Stimulated activated CD8-positive, alpha-beta memory T cell treated with anti-CD3 and anti-CD28 coated beads, Interleukin-4, amount 100 ng/mL, for 24 hours (primary cell): ENCODE measurements at places on chromosomes 1 and 21.

DNA sequence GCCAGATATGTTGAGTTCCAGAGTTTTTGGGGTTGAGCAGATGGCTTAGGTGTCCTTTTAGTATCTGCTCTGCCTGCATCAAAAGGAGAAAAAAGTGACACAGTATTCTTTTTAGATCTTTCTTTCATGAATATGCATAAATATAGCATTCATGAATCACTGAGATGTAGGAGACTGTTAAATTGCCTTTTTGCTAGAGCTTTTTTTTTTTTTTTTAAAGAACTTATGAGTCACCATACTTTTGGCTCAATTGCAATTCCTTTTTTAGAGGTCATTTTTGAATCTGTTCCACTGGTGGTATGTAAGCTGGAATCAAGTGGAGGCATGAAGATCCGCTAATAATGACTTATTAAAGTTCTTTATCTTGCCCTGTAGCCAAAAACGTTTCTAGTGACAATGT, 480.9 kb upstream of the ZRANB2 start:
- no peak for DNase-seq

DNA sequence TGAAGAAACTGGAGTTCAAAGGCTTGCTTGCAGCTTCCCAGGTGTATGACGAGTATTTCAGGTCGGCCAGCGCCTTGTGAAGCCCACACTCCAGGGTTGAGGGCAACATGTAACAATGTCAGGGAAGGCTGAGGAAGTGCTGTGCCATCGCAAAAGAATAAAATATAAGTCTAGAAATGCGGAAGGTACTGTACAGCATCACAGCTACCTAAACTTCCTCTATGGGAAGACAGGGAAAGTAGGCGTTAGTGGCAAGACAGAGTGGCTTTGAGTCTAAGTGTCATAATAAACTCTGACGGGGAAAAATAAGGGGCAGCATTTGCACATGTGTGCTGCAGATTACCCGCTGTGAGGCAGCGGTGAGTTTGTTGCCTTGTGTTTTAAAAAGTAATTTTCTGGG, 28.9 kb downstream of the DOP1B start:
- no peak for DNase-seq

GRCh38 chr1:220966881-220967611, 87.8 kb downstream of the HLX start:
- no peak for DNase-seq

GRCh38 chr1:32701421-32701911, 1.1 kb downstream of the SYNC start:
- DNase-seq: no peak

- DNase-seq: no peak
Observed at GRCh38 chr21:33261635-33262034, 4.5 kb upstream of the IL10RB start.

GRCh38 chr1:172662464-172663109, 3.7 kb downstream of the FASLG start:
- peak; percentile 83 for DNase-seq

GRCh38 chr1:245687152-245687635, 532.4 kb downstream of the KIF26B start:
- DNase-seq: no peak

- DNase-seq: no peak
Observed at GRCh38 chr1:46485564-46486431, 3.8 kb upstream of the DMBX1 start.

GRCh38 chr1:8384577-8384976, 66.7 kb downstream of the SLC45A1 start:
- no peak for DNase-seq

DNA sequence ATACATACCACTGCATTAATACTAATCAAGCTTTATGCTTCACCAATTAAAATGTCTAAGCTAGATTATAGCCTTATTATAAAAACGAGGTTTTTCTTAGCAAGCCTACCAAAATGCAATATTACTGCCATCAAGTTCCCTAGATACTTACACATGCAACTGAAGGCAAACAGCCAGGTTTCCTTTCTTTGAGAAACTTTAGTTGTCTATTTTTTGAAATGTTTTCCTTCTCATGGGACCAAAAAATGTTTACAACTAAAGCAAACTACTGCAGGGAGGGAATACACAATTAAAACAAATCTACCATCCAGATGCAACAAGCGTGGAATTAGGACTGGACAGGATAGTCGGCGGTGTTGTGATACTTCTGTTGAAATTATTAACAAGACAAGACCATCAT, 1.3 kb downstream of the ZNF644 start:
- no peak for DNase-seq

DNA sequence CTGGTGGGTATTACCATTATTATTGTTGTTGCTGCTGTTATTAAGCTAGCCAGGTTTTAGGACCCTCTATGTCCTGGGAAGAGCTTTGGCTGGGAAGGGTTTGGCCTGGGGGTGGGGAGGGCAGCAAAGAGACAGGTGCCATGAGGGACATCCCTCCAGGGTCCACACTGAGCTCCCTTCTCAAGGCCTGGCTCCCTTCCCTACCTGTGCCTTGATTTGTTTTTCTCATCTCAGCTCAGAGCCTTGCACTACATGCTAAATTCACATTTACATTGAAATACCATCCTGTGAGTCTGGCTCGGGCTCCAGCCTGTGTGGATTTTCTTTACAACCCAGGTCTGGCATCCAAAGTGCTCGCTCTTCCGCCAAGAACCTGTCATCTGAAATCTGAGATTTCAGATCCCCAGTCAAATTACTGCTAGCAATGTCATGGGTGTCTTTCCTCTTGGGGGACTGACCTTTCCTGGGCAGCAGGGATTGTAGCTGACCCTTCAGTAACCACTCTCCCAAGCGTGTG, 536.3 kb downstream of the PTPRU start:
- DNase-seq: no peak

DNA sequence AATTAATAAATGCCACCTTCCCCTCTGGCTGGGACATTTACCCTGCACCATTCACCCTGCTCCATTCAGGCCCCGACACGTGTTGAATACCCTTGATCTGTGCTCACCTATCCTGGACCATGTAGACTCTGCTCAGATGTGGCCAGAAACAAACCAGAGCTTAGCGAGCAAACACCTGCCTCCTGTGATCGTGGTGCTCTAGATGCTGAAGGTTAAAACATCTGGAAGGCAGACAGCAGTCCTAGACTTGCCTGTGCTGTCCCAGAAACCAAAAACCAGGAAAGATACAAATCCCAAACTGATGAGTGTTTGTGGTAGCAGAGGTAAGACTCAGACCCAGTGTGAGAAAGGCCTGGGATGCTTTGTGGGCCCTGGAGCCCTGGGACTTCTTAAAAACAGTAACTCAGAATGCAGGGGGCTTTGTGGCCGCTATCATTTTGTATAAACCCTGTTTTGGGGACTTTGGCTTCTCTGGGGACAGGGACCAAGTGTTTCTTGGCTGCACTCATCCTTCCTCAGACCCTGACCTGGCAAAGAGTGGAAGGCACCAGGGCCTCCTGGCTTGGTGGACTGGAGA, 99.6 kb downstream of the DMRTB1 start:
- DNase-seq: no peak

DNA sequence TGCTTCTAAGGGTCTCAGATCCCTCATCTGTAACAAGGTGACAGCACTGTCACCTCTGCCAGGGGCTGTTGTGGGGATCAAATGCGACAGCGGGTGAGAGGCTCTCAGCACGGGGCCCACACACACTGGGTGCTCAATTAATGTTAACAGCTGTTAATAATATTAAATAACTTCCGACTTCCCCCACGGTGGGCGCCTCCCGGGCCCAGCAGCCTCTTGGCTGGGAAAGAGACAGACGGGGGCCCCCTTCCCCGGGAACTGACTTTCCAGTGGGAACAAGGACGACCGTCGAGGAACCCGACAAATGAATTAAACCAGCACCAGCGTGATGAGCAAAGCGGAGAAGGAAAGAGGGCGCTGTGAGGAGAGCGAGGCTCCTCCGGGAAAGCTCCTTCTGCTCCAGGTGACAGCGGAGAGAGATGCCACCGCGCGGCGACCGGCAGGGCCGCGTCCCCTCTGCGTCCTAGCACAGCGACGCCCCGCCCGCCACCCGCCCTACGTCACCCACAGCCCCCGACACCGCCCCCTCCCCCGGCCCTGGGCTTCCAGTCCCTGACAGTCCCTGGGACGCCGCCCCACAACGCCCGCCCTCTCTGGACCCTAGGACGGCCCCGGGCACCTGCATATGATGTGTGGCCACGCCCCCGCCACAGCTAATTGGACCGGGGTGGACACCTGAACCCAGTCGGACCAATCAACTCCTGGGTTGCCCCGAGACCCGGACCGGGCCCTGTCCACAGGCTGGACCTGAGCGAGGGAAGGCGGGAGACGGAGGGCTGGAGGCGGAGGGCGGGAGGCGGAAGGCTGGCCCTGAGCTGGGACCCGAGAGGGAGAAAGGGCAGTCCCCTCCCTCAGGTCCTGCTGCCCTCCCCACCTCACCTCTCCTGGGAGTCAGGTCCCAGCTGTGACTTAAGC, 38.2 kb downstream of the MATN1 start:
- DNase-seq: peak; percentile 5

DNA sequence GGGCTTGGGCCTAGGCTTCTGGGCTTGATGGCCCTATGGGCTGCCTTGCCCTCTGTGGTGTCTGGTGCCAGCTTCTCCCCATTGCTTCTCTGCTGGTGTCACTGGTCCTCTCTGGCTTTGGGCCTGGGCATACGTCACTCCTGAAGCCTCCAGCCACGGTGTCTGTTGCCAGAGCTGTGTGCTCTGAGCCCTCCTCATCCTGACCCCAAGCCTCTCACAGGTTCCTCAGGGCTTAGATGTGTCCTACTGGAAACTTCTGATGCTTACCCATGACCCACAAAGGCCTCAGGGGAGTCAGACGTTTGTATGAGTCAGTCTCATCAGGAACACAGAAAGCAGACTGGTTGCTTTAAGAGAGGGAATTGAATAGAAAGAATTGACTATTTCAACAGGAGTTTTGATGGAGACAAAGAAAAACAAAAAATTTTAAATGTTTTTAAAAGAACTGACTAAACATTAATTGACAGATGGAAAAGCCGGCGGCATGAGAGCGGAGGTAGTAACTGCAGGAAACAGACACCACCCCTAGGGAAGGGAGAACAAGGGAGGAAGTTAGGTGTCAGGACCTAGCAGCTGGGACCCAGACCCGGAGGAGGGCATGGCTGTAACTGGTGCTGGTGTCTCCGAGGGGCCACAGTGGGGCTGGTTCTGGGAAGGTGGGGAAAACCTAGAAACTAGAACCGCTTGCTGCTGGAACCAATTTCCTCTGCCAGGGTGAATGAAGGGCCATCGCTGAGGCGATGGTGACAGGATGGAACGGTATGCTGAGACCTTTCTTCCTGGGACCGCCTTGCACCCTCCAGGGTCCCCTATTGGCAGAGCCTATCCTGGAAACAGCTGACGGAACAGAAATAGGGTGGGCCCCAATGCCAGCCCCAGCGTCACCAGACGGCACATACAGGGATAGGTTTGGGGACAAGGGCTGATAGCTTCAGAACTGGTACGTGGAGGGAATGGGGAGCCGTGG, 40.0 kb upstream of the CITED4 start:
- no peak for DNase-seq

DNA sequence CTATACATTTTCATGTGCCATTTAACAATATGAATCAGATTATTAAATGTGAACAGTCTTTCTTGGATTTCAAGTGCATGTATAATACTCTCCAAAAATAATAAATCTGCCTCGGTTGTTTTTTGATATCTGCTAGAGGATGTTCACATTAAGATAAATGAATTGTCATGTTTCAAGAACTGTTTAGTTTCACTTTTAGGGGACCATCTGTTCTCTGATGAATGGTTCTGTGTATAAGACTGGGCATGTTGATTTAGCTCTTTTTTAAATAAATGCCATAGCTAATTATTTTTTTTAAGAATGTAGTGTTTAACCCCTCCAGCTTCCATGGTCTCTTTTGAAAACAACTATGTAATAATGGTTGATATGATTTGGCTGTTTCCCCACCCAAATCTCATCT, 1245.1 kb upstream of the ADGRL4 start:
- no peak for DNase-seq

- DNase-seq: no peak
Observed at GRCh38 chr1:53737648-53738204, 1.2 kb downstream of the GLIS1 start.
